ENCODE measurements at places on chromosomes 2 and 18. TPM values are rescaled to one million over a fixed set of nuclear protein-coding genes. Genes with fewer than 3 reads are reported as not detected.

The PARD6G gene
- 2.2 TPM for total RNA-seq

GRCh38 chr18:42765302-42765701 is 350.2 kb downstream of the RIT2 start:
- DNase-seq = no peak

DNA sequence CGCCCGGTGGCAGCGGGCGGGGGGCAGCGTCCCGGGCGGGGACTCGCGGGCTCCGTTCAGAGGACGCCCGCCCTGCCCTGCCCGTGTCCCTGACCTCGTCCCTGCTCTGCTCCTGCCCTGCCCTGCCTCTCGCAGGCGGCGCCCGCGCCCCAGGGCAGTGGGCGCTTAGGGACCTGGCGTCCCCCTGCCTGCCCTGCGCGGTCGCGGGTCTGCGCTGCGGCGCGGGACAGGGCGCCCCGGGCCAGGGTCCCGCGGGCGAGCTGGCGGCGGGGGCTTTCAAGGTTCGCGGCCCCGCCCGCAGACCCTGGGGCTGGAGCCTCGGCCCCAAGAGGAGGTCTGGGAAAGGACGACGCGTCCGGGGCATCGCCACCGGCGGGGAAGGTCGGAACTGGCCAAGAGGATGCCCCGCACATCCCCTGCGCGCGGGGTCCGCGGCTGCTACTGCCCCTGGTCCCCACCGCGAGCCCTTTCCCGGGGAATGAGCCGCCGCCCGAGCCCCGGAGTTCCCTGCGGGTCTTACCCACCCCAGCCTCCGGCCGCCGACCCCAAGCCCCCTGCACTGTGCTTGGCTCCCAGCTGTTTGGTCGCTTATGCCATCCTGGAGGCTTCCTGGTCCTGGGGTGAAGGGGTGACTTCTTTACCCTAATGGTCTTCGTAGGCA is 679 bp downstream of the RNF144A start:
- DNase-seq = peak; percentile 81

GRCh38 chr2:183283209-183283608 is 159.0 kb downstream of the NUP35 start:
- no peak for DNase-seq

Data from osteoblast (primary cell).